ENCODE measurements at places on chromosomes 3 and 15. TPM values are rescaled to one million over a fixed set of nuclear protein-coding genes. Genes with fewer than 3 reads are reported as not detected.

Gene AMIGO3
- total RNA-seq: not detected

Gene GLCE
- 9.5 TPM for total RNA-seq

Gene CNTN3
- 2.6 TPM for total RNA-seq

DNA sequence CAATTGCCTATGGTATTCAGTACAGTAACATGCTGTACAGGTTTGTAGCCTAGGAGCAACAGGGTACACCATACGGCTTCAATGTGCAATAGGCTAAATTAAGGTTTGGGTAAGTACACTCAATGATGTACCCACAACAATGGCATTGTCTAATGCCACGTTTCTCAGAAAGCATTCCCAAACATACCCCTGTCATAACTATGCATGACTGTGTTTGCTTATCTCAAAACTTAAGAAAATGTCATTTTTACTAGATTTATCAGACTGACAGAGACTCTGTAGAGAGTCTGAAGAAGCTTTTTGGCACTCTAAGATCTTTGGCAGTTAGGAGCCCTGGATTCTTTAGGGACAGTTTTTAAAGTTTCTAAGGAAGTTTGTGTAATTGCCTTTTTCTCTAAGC is 59.9 kb downstream of the MECOM start:
- H3K27me3 ChIP-seq: no peaks in the 10 kb centered on the region
- H3K36me3 ChIP-seq: no peaks in the 10 kb centered on the region
- H3K4me3 ChIP-seq: no peak overlapping the region
- no peaks in the 10 kb centered on the region for H3K4me1 ChIP-seq

Measured in spleen (tissue), 13 donors.